ENCODE measurements at places on chromosomes 12 and 14. TPM values are rescaled to one million over a fixed set of nuclear protein-coding genes. Genes with fewer than 3 reads are reported as not detected.

DNA sequence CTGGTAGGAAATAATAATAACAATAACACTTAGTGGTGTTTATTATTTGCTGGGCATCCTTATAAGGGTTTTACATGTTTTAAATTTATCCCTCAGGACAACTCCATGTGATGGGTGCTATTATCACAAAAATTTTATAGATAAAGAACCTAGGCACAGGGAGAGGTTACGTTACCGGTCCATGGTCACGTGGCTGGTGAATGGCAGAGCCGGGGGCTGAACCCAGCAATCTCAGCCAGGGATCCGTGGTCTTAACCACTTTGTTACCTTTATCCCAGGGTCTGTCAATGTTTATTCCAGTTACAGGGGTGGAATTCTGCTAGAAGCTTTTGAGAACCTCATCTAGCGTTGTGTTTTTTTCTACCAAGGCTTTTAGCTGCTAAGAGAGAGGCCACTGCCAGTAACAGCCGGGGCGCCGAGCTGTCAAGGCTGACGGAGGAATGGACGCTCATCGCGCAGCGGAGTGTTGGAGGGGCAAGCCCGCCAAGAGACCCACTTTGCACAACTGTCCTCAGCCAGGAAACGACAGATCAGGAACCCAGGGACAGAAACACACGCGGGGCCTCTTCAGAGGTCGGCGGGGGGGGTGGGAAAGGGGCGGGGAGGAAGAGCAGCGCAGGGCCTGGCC lies 418 bp downstream of the AMN1 start:
- peak; percentile 30 for DNase-seq

- peak; percentile 49 for DNase-seq
Measured at GRCh38 chr14:74491956-74492775, 939 bp downstream of the NPC2 start.

DNA sequence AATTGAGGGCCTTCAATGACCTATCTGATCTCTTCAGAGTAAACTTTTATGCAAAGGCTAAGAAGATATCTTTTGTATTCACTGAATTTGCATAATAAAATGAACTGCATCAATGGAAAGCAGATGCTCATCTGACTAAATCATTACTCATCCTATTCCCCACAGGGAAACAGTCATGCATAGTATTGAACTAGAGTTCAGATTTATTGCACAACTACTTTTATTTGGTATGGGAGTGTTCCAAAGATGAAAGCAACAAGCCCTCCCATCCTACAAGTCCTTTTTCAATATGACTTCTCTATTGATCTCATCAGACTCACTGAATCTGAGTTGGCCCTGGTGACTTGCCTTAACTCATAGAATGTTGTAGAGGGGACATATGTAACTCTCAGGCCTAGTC lies 159.8 kb downstream of the KITLG start:
- DNase-seq: peak; percentile 96

GRCh38 chr12:89470741-89471509 lies 53.7 kb downstream of the GALNT4 start:
- peak; percentile 70 for DNase-seq

GRCh38 chr12:129067491-129067890 lies 214.2 kb downstream of the GLT1D1 start:
- DNase-seq: no peak

GRCh38 chr12:105995961-105996431 lies 142.8 kb downstream of the NUAK1 start:
- no peak for DNase-seq

DNA sequence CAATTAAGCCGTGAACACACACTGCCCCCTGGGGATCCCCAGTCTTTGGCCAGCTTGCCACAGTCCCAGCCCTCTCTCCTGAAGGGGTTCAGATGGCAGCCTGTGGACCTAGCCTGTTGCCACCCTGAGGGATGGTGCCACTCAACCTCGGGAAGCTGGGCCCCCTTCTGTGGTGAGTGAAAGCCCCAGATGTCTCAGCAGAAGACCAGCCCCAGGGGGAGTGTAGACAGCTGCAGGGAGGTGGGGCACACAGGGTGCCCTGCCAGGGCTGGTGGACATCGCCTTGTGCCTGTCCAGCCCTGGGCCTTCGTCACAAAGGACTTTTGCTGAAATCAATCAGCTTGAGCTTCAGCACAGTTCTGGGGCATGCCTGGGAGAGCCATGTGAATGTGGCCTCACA lies 32.4 kb downstream of the C14orf132 start:
- DNase-seq: no peak

DNA sequence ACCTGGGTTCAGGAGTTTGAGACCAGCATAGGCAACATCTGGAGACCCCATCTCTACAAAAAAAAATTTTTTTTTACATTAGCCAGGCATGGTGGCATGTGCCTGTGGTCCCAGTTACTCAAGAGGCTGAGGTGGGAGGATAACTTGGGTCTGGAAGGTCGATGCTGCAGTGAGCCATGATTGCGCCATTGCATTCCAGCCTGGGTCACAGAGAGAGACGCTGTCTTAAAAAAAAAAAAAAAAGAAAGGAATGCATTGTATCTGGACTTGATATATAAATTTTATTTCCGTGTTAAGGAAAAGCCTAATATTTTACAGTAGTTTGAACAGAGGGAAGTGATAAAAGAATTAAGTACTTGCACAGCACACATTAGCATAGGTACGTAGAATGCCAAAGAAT lies 97.2 kb downstream of the ZC3H14 start:
- DNase-seq: no peak

DNA sequence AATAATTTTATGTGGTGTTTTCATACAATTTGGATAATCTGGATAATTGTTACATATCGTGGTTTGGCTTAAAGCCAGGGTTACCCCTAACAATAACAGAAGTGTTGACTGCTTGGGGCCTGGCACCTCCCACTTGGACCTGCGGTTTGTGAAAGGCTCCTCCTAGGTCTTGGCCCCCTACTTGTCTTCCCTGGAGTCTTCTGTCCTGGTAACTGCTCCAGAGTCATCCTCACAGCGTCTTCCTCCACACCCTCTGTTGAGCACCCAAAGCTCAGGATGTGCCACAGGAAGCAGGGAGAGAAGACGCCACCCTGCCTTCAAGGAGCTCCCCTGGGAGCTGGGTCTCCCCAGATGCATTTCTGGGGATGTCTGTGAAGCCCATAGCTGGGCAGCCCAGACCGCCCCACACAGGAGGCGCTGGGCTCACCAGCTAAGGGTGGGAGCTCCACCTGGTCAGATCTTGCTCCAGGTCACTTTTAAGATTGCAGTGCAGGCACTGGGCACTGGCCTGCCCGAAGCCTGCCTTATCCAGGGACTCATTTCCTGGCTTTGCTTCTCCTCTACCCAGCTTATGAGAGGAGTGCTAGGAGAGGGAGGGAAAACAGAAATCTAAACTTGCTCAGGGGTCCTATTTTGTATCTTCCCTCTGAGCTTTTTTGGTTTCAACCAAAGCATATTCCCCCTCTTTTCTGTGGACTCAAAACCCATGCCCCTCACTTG lies 98.2 kb downstream of the ZFP36L1 start:
- no peak for DNase-seq

DNA sequence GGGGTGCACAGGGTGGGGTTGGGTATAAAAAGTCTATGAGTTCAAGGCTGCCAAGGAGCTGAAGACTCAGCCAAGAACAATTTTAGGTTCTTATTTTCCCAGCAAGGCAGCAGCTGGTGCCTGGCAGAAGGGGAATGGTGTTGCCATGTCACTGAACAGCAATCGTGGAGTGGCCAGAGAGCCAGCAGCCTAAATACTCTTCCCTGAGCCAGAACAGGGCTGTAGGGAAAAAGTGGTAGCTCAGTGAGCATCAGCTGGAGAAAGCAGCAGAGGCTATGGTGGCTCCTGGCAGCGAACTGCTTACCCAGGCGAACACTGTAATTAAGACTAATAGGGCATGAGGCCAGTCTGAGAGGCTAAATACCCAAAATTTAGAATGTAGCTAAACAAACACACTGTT lies 334.9 kb downstream of the RMST start:
- DNase-seq: no peak

DNA sequence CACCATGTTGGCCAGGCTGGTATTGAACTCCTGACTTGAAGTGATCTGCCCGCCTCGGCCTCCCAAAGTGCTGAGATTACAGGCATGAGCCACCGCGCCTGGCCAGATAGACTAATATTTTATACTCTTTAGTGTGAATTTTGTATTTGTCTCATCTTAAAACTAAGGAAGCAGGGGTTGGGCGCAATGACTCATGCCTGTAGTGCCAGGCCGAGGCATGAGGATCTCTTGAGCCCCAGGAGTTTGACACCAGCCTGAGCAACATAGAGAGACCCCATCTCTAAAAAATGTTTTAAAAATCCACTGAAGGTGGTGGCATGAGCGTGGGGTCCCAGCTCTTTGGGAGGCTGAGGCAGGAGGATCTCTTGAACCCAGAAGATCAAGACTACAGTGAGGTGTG lies 9.0 kb downstream of the DYNC1H1 start:
- DNase-seq: peak; percentile 29

DNA sequence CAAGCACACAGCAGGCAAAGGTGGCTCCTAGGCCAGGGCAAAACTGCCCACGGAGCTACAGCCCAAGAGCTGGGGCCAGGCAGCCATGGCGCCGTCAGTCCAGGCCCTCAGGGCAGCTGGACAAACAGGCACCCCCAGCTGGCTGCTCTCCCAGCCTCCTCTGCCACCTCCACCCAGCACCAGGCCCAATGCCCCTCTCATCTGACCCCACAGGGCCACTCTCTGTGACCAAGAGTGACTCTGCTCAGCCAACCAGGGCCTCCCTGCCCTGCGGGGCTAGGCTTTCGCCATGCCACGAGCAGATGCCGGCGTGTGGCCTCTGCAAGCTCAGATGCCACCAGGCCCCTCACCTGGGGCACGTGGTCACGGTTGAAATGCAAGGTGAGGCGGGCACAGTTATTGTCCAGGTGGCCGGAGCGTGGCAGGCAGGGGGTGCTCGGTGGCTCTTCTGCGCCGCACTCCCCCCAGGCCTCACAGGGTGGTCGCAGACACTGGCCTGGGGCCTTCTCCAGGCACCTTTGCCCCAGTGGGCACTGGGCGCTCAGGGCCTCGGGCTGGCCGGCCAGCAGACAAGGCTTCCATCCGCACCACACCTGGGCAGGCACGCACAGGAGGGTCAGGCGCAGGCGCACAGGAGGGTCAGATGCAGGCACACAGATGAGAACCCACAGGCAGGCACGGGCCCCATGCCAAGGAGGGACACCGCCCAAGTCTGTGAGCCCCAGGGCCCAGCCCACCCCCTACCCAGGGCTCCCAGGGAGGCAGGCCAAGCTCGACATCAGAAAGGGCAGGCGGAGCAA lies 23.0 kb downstream of the JAG2 start:
- DNase-seq: no peak

DNA sequence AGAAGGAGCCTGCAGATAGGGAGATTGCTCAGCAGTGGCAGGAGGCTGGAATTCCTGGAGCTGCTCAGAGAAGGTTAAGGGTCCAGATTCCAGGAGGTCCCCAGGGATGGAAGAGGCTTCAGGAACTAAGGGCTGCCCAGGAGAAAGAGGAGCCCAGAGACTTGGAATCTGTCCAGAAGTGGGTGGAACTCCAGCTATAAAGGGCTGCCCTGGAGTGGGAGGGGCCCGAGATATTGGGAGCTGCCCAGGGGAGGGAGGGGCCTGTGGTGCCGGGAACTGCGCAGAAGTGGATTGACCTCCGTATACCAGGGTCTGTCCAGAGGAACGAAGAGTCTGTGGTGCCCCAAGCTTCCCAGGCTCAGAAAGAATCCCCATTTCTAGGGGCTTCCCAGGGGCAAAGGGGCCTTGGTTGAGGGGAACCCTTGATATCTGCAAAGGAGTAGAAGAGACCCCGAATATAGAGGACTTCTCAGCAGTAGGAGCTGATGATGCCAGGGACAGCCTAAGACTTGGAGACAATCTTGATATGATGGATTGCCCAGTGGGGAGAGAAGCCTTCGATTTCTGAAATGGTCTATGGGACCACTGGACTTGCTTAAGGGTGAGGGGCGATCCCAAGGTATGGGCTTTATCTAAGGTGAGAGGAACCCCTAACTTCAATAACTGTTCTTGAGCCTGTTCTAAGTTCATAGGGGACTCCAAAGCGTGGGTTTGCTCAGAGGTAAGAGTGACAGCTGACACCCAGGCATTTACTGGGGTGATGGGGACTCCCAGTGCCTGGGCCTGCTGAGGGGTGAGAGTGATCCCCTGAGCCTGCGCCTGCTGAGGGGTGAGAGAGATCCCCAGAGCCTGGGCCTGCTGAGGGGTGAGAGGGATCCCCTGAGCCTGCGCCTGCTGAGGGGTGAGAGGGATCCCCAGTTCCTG lies 45.0 kb downstream of the FAM186A start:
- no peak for DNase-seq

DNA sequence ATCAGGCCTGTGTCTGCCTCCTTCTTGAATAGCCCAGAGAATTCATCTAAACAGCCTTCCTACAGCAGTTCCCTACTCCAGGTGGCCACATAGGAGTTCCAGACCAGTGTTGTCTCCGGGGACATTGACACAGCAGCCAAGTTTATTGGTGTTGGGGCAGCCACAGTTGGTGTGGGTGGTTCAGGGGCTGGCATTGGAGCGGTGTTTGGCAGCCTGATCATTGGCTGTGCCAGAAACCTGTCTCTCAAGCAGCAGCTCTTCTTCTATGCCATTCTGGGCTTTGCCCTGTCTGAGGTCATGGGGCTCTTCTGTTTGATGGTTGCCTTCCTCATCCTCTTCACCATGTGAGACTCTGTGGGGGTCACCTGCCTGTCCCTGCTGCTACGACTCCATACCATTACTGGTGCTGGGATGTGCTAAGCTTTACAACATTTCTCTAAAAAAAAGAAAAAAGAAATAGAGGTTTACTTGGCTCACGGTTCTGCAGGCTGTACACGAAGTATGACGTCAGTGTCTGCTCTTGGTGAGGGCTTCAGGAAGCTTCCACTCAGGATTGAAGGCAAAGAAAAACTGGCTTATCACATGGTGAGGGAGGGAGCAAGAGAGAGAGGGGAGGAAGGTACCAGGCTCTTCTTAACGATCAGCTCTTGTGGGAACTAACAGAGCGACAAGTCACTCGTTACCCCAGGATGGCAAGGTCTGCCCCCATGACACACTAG lies 57.5 kb downstream of the CHST11 start:
- no peak for DNase-seq

GRCh38 chr14:105150026-105150367 lies 18.6 kb downstream of the JAG2 start:
- no peak for DNase-seq

GRCh38 chr12:91250273-91250665 lies 67.7 kb upstream of the DCN start:
- DNase-seq: no peak

DNA sequence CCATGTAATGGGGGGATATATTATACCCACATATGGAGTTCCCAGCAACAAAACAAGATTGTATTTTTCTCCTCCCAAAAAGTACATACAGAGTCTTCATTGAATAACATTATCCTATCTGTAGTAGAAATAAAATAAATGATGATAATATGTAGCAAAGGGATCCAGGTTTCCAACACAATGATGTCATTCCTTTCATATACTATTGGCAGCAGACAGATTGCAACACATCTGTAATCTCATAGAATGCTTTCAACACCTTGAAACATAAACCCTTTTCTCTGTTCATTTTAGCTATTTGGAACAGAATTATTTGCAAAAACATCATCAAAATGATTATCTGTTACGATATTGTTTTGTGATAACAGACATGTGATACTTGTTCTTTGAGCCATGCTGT lies 317.6 kb downstream of the DPF3 start:
- peak; percentile 43 for DNase-seq

- no peak for DNase-seq
Measured at GRCh38 chr12:115308918-115309317, 624.9 kb upstream of the TBX3 start.

- DNase-seq: peak; percentile 5
Measured at GRCh38 chr12:85237327-85237726, 42.7 kb upstream of the ALX1 start.

Gene ABCB9
- 2.3 TPM for total RNA-seq

Gene ARHGAP9
- not detected for total RNA-seq

Gene ACVRL1
- under 0.01 TPM for total RNA-seq

Gene CMA1
- total RNA-seq: not detected

Gene INHBC
- not detected for total RNA-seq

Data from bronchial epithelial cell (primary cell).